ENCODE measurements at places on chromosomes 1 and 21.

DNA sequence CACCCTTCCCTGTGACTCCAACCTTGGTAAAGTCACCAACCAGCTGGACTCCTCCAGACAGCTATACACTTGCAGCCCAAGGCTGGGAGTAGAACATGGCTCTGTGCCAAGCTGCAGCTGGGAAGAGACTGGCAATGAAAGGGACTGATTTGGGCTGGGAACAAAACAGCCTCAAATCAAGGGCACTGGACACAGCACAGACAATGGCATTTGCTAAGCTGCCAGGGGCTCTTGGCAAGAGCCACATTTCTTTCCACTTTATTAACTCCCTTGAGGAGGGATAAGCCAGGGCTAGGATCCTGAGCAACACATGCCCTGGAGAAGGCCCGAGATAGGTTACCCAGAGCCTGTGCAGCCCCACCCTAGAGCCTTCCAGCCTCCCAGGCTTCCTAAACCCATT lies 12.0 kb downstream of the SYT11 start:
- DNase-seq = no peak

- no peak for DNase-seq
Measured at GRCh38 chr1:186514367-186514766, 53.5 kb upstream of the PDC start.

GRCh38 chr1:246372559-246372958 lies 134.5 kb downstream of the SMYD3 start:
- DNase-seq = no peak

DNA sequence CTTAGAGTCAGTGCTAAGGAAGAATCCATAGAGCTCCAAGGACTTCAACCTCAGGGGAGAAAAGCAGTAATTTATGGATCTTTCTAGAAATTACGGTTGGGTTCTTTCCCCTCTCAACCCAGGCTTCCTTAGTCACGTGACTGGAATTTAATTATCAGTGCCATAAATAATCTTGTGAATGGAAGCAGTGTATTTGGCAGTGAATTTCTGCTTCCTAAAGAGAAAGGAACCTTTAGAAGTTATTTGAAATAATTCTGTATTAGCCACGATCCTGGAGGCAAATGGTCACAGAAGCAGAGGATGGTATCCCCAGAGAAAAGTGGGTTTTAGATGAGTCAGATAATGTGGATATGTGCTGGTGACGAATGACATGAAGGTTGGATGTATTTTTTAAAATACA lies 89.6 kb downstream of the NFIA start:
- no peak for DNase-seq

- no peak for DNase-seq
Measured at GRCh38 chr21:20943561-20943997, 54.6 kb upstream of the NCAM2 start.

DNA sequence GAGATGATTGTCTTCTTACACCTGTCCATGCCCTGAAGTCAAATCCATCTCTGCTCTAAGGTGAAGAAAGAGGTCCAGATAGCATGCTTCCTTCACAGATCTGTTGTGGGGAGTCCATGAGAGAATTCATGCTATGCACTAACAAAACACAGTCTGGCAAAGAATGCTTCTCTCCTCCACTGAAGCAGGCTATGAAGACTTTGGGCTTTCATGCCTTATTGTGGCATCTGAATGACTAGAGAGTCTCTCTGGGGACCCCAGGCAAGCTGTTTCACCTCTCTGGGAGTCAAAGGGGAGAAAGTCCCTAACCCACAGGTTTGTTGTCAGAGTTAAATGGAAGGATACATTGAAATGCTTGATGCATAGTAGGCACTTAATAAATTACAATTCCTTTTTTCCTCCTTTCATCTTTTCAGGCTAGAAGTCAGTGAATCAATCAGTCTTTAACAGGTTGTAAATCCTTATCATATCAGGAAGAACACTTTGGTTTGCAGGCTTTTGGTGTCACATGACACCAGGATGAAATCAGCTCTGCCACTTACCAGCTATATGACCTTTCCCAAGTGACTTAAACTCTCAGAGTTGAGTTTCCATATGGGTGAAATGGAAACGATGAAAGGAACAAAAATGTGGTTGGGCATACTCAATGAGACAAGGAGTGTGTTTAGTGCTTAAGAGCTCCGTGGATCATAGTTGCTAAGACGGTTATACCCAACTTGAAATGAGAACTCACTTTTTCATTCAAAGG lies 200.1 kb upstream of the DAB1 start:
- DNase-seq = no peak

- no peak for DNase-seq
Measured at GRCh38 chr1:215651867-215652266, 84.8 kb downstream of the KCTD3 start.

DNA sequence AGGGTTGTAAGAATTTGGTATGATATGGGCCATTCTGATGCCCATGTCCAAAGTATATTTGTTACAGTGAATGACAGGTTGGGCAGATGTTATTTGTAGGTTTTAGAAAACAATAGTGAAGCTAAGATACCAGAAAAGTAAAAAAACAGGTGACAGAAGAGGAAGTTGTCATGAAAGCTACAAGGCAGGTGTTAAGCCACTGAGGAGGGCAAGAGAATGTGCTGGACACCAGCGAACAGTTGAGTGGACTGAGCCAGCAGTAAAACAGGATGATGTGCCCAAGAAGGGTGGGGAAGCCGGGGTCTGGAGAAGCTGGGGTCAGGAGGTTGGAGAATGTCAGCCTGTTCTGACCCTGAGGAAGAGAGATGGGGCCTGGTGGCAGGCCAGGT lies 83.3 kb downstream of the DTL start:
- no peak for DNase-seq

- DNase-seq = no peak
Measured at GRCh38 chr21:25557180-25557579, 50.1 kb downstream of the MRPL39 start.

- DNase-seq = no peak
Measured at GRCh38 chr1:41474490-41475271, 9.8 kb downstream of the EDN2 start.
